ENCODE measurements at places on chromosomes 6 and 20.

GRCh38 chr20:8756410-8756809, 312.5 kb upstream of the PLCB4 start:
- no peak for DNase-seq

DNA sequence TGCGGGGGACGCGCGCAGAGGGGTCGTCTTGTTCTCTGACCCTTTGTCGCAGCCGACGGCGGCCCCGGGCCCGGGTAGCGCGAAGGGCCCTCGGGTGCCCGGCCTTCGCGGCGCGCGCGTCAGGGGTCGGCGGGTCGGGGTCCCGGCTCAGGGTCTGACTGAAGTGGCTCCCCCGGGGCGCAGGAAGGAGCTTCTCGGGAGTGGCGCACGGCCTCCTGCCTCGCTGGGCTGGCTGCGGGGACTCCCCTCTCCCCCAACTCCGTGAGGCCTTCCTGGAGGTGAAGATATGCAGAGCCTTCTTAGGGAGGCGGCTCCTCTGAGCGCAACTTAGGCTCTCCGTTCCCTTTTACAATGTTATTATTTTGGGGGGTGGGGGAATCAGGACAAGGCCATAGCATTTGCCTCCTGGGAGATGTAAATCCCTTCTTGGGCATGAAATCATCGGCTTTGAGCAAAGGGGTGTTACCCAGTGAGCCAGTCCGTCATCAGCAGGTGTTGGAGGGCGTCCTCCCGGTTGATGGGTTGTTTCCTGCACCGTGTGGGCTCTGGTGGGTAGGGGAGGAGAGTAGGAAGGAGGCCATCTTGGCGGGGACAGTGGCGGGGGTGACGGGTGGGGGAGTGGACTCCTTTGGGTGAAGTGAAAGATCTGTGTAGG, 523 bp downstream of the CDS2 start:
- DNase-seq, result peak; percentile 73

DNA sequence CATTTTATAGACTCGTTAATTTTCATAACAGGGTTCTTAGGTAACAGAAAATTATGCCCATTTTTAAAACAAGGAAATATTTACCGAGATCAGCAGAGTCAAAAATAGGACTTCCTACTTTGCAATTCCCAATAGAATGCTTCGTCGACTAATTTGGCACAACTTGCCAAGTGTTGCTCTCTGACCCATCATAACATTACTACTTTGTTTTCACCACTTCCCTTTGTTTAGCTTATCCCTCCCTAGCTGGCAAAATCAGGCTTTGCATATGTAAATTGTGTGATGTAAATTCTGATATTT, 914 bp upstream of the RANBP9 start:
- peak; percentile 33 for DNase-seq

DNA sequence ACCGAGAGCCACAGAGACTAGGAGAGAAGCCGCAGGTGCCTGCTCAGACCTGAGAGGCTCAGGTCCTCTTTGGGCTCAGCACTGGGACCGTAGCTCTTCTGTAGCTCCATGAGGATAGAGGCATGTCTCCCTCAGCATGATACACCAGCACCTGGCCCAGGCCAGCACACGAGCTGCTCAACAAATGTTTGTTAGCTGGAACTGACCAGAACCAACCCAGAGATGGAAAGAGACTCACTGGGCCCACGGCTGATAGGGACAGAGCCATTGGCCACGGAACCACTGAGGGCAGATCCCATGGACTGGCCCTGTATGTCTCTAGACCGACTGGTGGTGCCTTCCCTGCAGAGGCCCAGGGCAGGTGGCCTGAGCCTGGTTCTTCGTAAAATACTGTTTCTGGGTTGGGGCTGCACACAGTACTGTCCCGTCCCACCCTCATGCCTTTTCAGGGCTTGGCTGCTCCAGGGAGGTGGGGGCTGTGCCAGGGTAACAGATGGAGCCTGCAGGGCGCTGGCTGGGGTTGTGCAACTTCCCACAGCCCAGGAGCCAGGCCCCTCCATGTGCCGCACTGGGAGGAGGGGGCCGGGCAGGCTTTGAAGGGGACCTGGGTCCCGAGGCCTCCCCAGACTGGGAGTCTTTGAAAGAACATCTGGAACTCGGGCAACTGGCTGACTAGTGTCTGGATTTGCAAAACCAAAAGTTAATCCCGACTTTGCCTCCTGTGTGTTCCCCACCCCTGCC, 5.2 kb downstream of the C20orf204 start:
- DNase-seq, result no peak

GRCh38 chr6:110545081-110545872, 68.9 kb upstream of the SLC22A16 start:
- no peak for DNase-seq

- DNase-seq, result no peak
Observed at GRCh38 chr20:36654506-36654905, 8.5 kb upstream of the SLA2 start.
